ENCODE measurements at places on chromosomes 1 and 21. TPM values are rescaled to one million over a fixed set of nuclear protein-coding genes. Genes with fewer than 3 reads are reported as not detected.

ADAMTS1 gene
- 12.5 TPM for total RNA-seq

DNA sequence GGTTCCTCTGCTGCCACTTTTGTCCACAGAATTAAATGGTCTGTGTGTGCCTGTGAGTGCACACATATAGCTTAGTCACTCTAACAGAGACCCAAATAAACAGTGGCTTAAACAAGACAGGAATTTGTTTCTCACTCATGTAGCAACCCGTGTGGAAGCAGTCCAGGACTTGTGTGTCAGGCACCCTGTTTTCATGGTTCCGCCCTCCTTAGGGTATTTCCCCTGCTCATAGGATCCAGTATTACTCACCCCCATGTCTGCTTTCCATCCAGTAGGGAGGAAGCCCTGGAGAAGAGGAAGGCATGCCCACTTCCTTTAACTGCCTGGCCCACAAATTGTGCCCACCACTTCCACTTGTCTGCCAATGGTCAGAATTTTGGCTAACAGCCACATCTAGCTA is 41.3 kb upstream of the TACSTD2 start:
- no peaks in the 10 kb centered on the region for H3K27me3 ChIP-seq
- no peaks in the 10 kb centered on the region for H3K4me1 ChIP-seq
- H3K36me3 ChIP-seq: no peaks in the 10 kb centered on the region
- DNase-seq: no peak
- H3K27ac ChIP-seq: no peak overlapping the region
- no peak overlapping the region for H3K4me3 ChIP-seq

SEC16B gene
- 35.3 TPM for total RNA-seq

DNA sequence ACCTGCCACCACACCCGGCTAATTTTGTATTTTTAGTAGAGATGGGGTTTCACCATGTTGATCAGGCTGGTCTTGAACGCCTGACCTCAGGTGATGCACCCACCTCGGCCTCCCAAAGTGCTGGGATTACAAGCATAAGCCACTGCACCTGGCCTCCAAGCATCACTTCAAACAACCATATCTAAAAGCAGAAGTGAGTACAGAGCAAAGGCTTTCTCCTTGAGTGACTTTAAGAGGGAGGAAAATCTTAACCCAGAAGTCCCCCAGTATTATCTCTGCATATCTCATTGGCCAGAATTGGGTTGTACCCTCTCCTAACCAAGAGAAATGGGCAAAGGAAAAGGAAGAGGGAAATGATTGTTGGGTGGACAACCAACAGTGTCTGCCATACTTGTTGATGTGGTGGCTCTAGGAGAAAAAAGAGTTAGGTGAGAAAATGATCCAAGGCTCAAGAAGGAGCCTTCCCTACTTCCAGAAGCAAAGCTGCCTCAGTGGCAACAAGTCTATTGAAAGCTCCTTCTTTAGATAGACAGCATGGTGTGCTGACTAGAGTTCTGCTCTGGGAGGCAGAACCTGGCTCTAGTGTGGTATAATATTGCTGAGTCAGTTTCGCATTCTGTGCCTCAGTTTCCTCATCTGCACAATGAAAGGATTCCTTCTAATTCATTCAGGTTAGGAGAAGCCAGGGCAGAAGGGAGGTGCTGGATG is 16.8 kb upstream of the FOXE3 start:
- no peaks in the 10 kb centered on the region for H3K27me3 ChIP-seq
- H3K4me3 ChIP-seq: no peak overlapping the region
- H3K4me1 ChIP-seq: no peaks in the 10 kb centered on the region
- H3K27ac ChIP-seq: no peak overlapping the region
- DNase-seq: no peak

TCHH gene
- 0.11 TPM for total RNA-seq

DNA sequence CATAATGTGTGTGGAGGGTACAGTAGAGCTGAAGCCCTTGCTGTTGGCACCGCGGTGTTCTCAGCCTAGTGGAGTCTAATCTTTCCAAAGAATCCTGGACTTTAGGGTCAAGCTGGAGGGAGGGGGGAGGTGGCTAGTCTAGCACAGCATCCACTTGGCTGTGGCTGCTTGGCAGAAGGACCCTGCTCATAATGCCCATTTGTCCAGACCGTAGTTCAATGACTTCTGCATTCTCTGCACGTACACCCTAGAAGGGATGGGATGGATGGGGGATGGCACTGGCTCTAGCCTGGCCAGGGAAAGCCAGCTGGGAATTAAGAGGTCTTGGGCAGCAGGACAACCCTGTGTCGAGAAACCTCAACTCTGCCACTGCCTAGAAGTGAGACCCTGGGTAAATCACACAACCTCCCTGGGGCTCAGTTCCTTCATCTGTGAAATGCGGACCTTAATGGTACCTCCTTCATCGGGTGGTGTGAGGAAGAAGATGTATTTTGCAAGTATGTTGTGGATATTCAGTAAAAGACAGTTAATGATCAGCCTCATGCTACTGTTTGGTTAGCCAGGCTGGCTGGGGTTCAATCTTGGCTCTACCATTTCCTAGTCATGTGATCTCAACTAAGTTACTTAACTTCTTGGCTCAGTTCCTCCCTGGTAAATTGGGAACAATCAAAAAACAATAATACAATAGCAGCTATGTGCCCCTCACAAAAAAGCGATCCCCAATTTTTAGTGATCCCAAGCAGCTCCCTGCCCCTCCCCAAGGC is 27.2 kb upstream of the CLIC4 start:
- peaks cover 23% of the 10 kb centered on the region for H3K4me1 ChIP-seq
- H3K36me3 ChIP-seq: no peaks in the 10 kb centered on the region
- peak; percentile 49 for DNase-seq
- peak overlapping the region; percentile 66 for H3K27ac ChIP-seq
- no peaks in the 10 kb centered on the region for H3K27me3 ChIP-seq
- H3K4me3 ChIP-seq: peak overlapping the region; percentile 31

DNA sequence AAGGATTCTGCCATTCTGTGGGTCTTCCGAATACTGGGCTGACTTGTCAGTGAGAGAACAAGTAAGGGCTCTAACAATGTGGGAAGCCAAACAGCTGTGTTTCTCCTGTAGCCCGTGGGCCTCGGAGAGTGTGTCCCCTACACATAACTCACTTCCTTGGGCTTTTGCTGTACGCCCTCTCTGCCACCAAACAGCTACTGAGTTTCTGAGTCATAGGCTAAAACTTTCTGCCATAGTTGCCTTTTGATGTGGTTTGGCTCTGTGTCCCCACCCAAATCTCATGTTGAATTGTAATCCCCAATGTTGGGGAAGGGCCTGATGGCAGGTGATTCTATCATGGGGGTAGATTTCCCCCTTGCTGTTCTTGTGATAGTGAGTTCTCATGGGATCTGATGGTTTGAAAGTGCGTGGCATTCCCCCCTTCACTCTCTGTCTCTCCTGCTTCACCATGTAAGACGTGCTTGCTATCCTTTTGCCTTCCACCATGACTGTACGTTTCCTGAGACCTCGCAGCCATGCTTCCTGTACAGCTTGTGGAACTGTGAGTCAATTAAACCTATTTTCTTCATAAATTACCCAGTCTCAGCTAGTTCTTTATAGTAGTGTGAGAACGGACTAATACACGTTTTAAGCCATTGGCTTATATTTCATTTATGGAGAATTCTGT is 194.8 kb upstream of the HMCN1 start:
- H3K27me3 ChIP-seq: no peaks in the 10 kb centered on the region
- no peaks in the 10 kb centered on the region for H3K36me3 ChIP-seq
- peaks cover 9% of the 10 kb centered on the region for H3K4me1 ChIP-seq
- no peak overlapping the region for H3K4me3 ChIP-seq

All from right lobe of liver (tissue), 6 donors.